Hematopoietic multipotent progenitor cell treated with erythropoietin and hydrocortisone succinate and interleukin-3 and kit ligand, for 6 days (in vitro differentiated cells): ENCODE measurements at places on chromosomes 3 and 15.

- no peak for DNase-seq
These were observed 151.9 kb upstream of the ARL6 start for GRCh38 chr3:97612632-97613031.

- no peak for DNase-seq
These were observed 2.9 kb downstream of the NPAP1 start for GRCh38 chr15:24678485-24678884.

DNA sequence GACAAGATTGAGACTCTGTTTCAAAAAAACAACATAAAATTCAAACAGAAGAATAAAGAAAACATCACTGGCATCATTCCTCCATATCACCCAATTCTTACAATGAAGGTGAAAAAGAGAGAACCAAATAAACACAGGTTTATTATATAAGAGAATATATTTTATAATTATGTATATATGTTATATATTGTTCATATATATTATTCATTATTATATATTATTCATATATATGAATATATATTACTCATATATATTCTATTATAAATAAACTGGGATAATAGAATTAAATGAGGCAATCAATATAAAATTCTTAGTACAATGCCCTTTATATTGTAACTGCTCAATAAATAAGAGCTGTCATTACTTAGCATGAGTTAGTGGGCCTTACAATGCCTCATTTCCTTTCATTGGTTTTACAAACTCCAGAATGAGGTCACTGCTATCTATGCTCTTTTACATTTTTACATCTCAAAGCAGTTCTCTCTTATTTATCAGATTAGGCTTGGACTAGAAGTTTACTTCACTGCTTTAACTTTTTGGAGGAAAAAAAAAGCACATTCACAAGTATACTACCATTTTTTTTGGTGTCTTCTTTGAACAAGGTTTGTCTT is 135.5 kb upstream of the TTC14 start:
- DNase-seq, result no peak

DNA sequence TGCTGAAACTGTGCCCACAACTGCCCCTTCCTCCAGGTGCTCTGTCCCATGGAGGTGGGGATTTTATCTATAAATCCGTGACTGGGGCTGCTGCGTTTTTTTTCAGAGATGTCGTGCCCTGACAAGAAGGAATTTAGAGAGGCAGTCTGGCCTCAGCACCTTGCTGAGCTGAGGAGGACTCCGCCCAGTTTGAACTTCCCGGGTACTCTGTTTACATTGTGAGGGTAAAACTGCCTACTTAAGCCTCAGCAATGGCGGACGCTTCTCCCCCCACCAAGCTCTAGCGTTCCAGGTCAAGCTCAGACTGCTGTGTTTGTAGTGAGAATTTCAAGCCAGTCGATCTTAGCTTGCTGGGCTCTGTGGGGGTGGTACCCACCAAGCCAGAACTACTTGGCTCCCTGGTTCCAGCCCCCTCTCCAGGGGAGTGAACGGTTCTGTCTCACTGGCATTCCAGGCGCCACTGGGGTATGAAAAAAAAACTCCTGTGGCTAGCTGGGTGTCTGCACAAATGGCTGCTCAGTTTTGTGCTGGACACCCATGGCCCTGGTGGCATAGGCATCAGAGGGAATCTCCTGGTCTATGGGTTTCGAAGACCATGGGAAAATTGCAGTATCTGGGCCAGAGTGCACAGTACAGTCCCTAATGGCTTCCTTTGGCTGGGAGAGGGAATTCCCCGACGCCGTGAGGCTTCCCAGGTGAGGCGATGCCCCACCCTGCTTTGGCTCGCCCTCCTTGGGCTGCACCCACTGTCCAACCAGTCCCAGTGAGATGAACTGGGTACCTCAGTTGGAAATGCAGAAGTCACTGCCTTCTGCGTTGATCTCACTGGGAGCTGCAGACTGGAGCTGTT is 68.5 kb upstream of the SGO1 start:
- DNase-seq, result no peak

DNA sequence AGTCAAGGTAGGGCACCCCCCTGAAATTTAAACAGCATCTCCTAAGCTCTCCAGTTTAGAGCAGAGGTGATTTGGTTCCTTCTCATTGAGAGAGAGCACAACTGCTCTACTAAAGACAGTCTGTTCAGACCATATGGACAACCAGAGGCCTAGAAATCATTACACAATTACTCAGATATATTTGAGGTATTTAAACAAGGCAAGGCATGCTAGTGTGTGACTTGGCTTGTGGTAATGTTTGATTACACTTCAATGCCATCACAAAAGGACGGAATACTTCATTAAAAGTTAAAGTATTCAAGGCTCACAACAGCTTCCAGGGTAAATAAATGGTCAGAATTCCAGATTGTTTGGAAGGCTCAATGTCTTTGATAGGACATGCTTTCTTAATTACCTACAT is 110.2 kb downstream of the LRTM1 start:
- no peak for DNase-seq

DNA sequence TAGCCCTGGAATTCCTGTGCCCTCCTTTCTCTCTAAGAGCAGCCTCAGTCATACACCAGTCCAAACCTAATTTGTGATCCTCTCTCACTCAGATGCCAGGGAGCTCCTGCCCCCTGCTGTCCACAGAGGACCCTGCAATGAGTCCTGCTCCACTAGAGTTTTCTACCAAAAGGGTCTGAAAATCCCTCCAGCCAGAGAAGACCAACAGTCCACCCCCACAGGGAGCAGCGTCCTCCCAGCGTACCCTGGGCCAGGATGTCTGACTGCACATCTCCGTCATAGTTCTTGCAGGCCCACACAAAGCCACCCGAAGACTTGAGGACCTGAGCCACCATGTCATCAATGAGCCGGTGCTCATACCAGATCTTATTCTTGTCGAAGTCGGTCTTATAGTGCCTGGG is 15.4 kb downstream of the IDH2 start:
- DNase-seq, result peak; percentile 76

- DNase-seq, result no peak
These were observed 137.0 kb downstream of the ADAMTS17 start for GRCh38 chr15:100204771-100205170.

DNA sequence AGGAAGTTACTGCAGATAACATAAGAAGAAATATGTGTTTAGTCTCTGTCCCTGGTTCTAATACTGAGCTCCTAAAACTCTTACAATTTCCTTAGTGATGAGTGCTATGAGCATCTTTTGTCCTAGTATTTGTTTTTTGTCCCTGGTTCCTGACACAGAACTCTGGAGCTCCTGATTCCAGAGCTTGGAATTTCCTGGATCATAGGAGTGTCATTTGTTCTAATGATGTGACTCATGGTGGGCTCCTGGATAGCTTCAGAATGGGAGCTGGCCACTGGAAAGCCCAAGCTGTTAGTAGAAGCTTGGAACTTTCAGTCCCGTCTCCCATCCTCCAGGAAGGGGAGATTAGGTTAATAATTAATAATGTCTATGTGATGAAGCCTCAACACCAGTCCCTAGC is 98.2 kb downstream of the CNTN6 start:
- no peak for DNase-seq

DNA sequence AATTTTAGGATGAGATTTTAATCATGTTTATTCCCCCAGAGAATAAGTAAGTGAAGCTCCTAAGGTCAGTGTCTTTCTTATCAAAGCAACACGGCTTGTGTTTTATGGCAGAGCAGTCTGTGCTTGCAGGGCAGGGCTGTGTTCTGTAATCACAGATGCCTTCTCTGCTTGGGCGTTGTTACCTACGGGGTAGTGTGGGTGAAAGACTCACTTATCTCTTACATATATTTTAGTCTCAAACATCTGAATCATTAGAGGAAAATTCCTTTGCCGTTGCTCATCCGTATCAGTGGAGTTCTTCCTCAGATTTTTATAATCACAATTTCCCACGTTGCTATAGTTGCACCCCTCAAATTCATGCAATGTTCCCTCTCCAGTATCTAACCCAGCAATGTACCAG is 271.7 kb upstream of the MEIS2 start:
- no peak for DNase-seq

GRCh38 chr3:184603151-184604030 is 41.8 kb downstream of the EPHB3 start:
- DNase-seq, result no peak

- DNase-seq, result peak; percentile 68
These were observed 49.0 kb downstream of the MEF2A start for GRCh38 chr15:99614749-99615288.

DNA sequence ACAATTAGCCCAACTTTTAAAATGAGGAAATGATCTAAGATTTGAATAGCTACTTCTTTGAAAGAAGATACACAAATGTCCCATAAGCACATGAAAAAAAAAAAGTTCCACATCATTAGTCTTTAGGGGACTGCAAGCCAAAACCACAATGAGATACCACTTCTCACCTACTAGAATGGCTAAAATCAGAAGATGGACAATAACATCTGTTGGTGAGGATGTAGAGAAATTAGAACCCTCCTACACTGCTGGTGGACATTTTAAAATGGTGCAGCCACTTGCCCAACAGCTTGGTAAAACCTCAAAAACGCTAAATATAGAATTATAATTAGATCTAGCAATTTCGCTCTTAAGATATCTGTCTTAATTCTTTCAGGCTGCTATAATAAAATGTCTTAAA is 77.1 kb downstream of the MEX3B start:
- DNase-seq, result no peak

DNA sequence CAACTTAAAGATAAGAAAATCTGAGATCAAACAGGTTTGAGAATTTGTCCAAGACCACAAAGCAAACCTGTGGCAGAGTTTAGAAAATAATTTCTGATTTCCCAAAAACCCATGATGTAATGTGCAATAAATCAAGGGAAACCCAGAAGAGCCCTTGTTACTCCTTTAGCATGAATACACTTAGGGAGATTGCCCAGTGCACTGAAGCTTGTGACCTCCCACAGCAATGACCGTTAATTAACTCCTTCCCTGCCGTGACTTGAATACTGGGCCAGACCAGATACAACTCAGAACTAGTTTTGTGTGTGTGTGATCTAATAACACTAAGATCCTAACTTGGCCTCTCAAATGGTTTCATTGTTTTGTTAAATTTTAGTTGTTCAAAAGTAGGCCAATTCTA is 2.5 kb downstream of the PRKAR2A start:
- DNase-seq, result no peak

DNA sequence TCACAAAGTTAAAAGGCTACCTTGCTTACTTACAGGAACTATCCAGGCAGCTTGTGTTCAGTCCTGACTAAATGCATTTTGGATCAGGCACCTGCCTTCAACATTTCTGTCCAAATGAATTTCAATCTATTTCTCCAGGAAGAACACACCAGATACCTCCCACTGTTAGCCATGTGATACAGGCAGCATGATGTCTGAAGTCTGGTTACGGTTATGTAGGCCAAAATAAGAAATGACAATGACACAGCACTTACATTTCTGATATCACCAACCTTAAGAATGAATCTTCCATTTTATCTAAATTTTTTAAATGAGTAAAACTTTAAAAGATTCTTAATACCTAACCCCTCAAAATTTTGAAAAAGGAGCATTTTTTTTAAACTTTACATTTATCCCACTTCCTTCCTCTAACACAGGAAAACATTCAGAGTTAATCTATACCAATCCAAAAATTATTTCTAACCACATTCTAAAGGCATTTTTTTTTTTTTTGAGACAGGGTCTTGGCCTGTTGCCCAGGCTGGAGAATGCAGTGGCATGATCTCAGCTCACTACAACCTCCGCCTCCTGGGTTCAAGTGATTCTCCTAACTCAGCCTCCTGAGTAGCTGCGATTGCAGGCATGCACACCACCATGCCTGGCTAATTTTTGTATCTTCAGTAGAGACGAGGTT is at the start of gene MAP4:
Gene MAP4, minus strand, starts transcription at position 116 of the 673 bp plus-strand sequence. CDS start 17,556 bp downstream, outside the sequence.
- DNase-seq, result peak; percentile 87

- DNase-seq, result no peak
These were observed 106.5 kb downstream of the P3H2 start for GRCh38 chr3:190013943-190014924.

DNA sequence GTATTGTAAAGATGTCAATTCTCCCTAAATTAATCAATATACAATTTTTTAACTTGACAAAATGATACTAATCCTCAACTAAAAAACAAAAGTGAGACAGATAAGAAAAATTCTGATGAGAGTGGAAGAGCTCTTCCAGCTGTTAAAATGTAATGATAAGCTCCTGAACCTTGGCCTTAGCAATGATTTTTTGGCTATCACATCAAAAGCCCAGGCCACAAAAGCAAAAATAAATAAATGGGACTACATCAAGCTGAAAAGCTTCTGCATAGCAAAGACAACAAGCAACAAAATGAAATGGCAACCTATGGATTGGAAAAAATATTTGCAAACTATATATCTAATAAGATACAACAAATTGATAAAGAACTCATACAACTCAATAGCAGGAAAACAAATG is 24.0 kb upstream of the SRPRB start:
- DNase-seq, result no peak

DNA sequence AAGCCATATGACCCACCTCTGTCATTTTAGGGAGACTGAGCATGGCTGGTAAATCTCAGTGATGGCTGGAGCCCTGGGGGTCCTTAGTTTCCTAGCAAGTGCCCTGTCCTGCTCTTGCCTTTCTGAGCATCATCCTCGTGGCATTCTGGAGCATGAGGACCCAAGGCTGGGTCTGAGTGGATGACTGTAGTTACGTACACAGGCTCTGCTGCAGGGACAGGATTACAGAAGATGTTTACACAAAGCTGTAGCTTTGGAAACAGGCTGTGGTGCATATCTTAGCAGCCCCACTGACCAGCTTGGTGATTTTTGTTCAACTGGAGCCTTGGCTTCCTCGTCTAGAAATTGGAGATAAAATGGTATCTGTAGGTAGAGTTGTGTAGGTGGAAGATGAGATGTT is 272.9 kb upstream of the CTDSPL start:
- DNase-seq, result no peak

- DNase-seq, result no peak
These were observed 61.2 kb downstream of the KLHL6 start for GRCh38 chr3:183494341-183494740.

- no peak for DNase-seq
These were observed 114.8 kb downstream of the IGF1R start for GRCh38 chr15:98763179-98763578.

- DNase-seq, result no peak
These were observed 5.5 kb downstream of the CTDSPL start for GRCh38 chr3:37867144-37867543.

GRCh38 chr3:172174513-172175253 is 135.3 kb downstream of the FNDC3B start:
- DNase-seq, result no peak

GRCh38 chr3:110806924-110807323 is 264.7 kb upstream of the NECTIN3 start:
- DNase-seq, result no peak

DNA sequence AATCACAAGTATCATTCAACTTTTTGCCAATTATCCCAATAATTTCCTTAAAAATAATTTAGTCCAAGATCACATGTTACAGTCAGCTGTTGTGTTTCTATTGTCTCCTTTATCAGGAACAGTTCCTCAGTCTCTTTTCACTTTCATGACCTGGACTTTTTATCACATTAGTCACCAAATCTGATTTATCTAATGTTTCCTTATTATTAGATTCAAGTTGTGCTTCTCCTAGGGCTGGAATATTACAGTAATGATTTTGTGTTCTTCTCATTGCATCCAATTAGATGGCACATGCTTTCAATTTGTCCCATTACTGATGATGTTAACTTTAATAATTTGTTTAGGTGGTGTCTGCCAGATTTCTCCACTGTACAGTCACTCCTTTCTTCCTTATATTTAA is 66.3 kb upstream of the DCBLD2 start:
- DNase-seq, result no peak
